H1 (cell line): ENCODE measurements at places on chromosomes 16 and 17. TPM values are rescaled to one million over a fixed set of nuclear protein-coding genes. Genes with fewer than 3 reads are reported as not detected.

PRR35 gene
- 0.50 and 0.61 TPM in 2 replicates for total RNA-seq

SPATA32 gene
- not detected in 2 replicates for total RNA-seq

FBF1 gene
- 13.1 and 13.8 TPM in 2 replicates for total RNA-seq

ESRP2 gene
- 45.8 and 50.3 TPM in 2 replicates for total RNA-seq

YWHAE gene
- 1,186 and 1,198 TPM in 2 replicates for total RNA-seq

RCVRN gene
- total RNA-seq, result not detected in 2 replicates

TNFRSF17 gene
- not detected in 2 replicates for total RNA-seq

SLFN12L gene
- total RNA-seq, result not detected in 2 replicates

ZFPM1 gene
- total RNA-seq, result 3.4 and 4.8 TPM in 2 replicates

DNA sequence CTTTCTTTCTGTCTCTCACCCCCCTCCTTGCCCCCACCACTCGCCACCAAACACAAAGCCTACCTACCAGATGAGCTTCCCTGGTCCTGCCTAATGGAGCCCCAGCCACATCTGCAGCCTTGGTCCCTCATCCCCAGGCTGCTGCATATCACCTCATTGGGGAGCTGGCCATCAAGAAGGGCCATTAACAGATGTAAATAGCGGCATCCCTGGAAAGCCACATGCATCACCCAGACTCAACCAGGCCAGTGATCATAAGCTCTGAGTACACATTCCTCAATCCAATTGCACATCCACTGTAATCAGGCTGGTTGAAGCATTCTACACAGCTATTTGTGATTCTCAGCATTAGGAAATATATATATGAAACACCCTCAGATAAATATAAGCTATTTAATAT, 211.7 kb upstream of the C17orf78 start:
- peaks cover 16% of the 10 kb centered on the region for H3K36me3 ChIP-seq
- no peaks in the 10 kb centered on the region for H3K27me3 ChIP-seq
- DNase-seq, result no peak
- H3K4me1 ChIP-seq, result peaks cover 3% of the 10 kb centered on the region; the same call in 1 of the 2 replicates
- H3K4me3 ChIP-seq, result no peak overlapping the region

DNA sequence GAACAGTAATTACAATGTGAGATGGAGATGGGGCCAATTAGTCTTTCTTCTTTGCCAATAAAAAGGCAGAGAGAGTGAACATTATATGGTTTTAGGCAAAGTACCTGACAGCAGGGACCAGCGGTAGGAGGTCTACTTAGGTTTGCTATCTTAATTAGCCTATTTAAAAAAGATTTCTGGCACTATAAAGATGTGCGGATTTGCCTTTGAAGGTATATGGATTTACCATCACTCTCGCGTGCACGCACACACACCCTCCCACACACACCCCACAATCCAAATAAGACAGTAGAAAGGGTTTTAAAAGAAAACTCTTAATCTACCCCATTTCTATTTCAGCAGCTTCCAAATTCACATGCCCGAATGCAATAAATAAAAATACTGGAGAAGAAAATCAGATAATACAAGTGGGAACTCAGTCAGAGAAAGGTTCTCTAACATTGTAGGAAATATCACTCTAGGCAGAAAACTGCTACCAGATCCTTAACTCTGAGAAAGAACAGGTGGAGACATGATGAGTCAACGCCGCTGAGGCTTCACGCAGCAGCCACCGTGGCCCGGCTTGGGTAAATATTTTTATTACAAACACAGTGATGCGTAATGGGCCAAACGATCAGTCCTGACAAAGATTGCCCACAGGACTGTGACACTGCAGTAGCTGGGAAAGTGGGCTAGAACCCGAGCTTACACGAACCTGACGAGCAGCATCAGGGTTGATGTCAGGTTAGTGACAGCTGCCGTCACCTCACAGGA, 66.6 kb upstream of the AXIN2 start:
- no peaks in the 10 kb centered on the region for H3K36me3 ChIP-seq
- DNase-seq, result no peak
- H3K27ac ChIP-seq, result no peak overlapping the region
- no peaks in the 10 kb centered on the region for H3K27me3 ChIP-seq
- H3K4me3 ChIP-seq, result no peak overlapping the region
- no peaks in the 10 kb centered on the region for H3K4me1 ChIP-seq

DNA sequence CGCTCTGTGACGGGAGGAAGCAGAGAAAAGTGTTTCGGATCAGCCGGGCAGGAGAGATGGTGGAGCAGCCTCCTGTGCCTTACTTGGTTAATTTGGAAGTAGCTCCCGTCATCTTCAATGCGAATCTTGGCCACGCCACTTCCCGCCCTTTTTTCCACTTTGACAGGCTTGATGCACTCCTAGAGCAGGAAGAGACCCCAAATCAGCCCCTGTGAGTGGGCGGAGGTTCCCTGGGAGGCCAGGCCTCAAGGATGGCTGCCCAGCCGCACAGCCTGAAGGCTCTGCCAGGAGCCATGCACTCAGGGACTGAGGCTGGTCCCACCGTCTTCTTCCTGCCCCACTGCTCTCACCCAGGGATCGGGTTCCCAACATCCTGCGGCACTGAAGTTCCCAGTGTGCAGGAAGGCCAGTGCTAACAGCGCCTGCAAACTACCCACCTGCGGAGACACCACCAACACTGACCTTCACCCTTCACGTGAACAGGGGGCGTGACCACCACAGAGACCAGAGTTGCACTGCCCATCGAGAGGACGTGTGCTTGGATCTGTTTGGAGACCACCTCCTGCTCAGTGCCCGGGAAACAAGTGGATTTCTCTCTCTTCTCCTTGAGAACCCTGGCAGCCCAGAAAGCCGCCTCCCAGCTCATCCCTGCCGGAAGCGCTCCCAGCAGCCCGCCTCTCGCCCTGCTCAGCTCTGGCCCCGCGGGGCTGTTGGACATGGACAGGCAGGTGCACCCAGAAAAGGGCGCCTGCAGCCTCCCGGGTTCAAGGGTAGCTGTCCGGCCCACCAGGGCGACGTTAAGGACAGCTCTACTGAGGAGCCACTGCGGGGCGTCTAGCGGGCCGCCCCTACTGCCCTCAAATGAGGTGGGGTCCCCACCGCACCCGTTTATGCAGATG, 988 bp downstream of the CIAO3 start:
- H3K4me1 ChIP-seq, result no peaks in the 10 kb centered on the region
- no peak for DNase-seq
- no peaks in the 10 kb centered on the region for H3K27me3 ChIP-seq
- H3K27ac ChIP-seq, result no peak overlapping the region
- no peaks in the 10 kb centered on the region; the same call in 1 of the 2 replicates for H3K36me3 ChIP-seq
- H3K4me3 ChIP-seq, result peak overlapping the region; percentile 82

GRCh38 chr16:84223456-84223855, 16.4 kb downstream of the KCNG4 start:
- peaks cover 8% of the 10 kb centered on the region for H3K4me1 ChIP-seq
- H3K4me3 ChIP-seq, result no peak overlapping the region
- no peaks in the 10 kb centered on the region for H3K36me3 ChIP-seq
- no peak for DNase-seq

DNA sequence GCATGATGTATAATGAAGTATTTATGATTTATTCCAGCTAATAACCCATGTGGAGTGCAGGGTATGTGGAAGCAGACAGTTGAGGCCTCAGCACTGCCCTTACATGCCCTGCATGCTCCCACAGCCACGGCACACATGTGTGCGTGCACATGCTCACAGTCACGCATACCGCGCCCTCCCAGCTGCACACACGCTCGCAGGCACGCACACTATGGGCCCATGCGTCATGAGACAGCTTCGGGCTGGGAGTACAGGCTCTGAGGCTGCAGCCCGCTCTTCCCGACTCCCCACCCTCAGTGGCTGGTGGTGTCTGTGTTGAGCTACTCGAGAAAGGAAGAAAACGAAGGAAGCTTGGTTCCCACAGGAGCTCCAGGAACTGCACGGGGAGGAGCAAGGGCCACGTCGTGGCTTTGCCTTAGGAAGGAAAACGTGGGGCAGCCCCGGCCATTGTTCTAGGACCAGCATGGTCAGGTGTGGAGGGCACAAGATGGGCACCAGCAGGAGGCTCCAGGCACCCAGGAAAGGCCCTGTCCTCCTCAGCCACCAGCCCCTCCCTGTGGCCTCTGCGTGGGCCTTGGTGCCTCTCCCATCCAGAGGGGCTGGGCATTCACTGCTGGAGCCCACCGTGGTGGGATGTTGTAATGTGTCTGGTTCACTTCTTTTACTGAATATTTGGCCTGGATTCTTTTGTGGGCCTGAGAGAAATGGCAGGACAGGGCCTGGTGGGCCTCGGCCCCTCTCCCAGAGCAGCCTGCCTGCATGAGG, 27.5 kb upstream of the CDH15 start:
- DNase-seq, result no peak
- no peak overlapping the region for H3K27ac ChIP-seq
- no peak overlapping the region for H3K4me3 ChIP-seq
- H3K27me3 ChIP-seq, result no peaks in the 10 kb centered on the region
- H3K4me1 ChIP-seq, result no peaks in the 10 kb centered on the region

DNA sequence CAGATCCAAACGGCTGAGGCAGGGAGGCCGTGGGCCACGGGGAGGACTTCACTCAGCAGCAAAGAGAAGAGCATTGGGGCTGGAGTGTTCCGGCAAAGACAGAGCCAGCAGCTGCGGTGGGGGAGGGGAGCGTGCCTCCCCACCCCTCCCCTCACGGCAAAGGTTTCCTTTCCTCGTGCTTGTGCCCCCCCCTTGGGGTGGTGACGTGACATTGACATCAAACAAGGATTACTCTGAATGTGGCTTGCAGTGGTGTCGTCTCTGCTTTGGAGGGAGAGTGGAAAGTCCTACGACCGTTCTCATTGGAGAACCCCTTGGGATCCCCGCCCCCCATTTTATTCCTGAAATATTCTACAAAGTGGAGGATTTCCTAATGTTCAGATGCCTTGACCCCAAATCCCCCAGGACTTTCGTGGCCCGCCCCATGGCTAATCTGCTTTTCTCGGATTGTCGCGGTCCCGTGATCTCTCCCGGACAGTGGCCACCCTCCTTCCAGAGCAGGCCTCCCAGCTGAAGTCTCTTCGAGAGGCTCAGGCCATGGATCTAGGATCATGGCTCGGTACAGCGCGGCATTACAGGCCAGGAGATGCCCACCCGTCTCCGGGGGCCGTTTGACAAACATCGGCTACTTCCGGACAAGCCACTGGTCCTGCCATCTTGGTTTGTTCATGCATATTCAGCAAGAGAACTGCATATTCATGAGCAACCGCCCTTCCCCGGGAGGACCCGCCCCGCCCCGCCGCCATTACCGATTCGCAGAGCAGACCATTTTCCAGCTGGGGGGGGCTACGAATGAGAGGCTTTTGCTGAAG, 705 bp upstream of the POLR2A start:
- no peaks in the 10 kb centered on the region for H3K27me3 ChIP-seq
- no peaks in the 10 kb centered on the region for H3K36me3 ChIP-seq
- H3K4me3 ChIP-seq, result peak overlapping the region; percentile 79

DNA sequence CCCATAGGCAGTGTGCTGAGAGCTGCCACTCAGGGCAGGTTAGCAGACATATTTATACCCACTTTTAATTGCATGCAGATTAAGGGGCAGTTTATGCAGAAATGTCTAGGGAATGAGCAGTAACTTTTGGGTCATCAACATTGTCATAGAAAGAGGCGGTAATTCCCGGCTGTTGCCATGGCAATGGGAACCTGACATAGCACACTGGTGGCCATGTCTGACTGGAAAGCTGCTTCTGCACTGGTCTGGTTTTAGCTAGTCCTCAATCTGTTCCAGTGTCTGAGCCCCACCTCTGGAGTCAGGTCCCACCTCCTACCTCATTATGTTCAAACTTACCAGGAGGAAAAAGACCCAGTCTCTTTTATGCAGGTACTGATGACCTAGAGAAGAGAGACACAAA, 31.5 kb upstream of the TNRC6C start:
- H3K27ac ChIP-seq, result no peak overlapping the region
- no peaks in the 10 kb centered on the region for H3K36me3 ChIP-seq
- no peak overlapping the region for H3K4me3 ChIP-seq
- DNase-seq, result no peak
- H3K27me3 ChIP-seq, result no peaks in the 10 kb centered on the region

GRCh38 chr17:66167189-66167815, 24.6 kb downstream of the CEP112 start:
- H3K4me1 ChIP-seq, result no peaks in the 10 kb centered on the region
- no peaks in the 10 kb centered on the region for H3K36me3 ChIP-seq
- no peak overlapping the region for H3K27ac ChIP-seq
- no peak for DNase-seq
- no peak overlapping the region for H3K4me3 ChIP-seq
- no peaks in the 10 kb centered on the region for H3K27me3 ChIP-seq

DNA sequence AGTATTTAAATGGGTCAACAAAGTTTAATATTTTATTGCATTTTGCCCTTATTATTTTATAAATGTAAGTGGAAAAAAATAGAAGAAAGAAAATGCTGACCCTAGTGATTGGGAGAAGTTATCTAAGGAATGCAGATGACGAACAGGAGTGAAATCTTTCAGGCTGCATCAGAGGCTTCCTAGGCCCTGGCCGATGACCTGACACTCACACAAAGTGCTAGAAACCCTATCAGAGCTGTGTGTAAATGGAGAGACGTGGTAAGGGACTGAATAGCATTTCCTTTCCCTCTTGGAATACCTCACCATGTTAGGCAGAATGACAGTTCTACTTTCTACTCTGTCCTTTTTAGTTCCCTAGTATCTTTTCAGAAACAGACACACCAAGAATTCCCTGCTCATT, 44.9 kb upstream of the CNEP1R1 start:
- H3K4me1 ChIP-seq, result no peaks in the 10 kb centered on the region
- no peak overlapping the region for H3K27ac ChIP-seq
- H3K27me3 ChIP-seq, result no peaks in the 10 kb centered on the region
- no peak for DNase-seq

DNA sequence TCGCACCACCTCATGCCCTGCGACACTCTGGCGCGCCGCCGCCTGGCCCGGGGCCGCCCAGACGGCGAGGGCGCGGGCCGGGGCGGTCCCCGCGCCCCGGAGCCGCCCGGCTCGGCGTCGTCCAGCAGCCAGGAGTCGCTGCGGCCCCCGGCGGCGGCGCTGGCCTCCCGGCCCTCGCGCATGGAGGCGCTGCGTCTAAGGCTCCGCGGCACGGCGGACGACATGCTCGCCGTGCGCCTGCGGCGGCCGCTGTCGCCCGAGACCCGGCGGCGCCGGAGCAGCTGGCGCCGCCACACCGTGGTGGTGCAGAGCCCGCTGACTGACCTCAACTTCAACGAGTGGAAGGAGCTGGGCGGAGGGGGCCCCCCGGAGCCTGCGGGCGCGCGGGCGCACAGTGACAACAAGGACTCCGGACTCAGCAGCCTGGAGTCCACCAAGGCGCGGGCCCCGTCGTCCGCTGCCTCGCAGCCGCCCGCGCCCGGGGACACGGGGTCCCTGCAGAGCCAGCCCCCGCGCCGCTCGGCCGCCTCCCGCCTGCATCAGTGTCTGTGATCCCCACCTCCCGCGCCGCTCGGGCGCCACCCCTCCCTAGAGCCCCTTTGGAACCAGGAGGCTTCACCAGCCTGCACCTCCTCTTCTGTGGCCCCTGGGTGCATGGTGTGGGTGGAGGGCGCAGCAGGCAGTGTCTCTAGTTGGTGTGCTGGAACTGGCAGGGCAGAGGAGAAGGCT, 82.3 kb downstream of the ARHGAP23 start:
- no peak overlapping the region for H3K27ac ChIP-seq
- peaks cover 5% of the 10 kb centered on the region; the same call in 1 of the 2 replicates for H3K36me3 ChIP-seq
- peaks cover 22% of the 10 kb centered on the region for H3K4me1 ChIP-seq
- peak overlapping the region; percentile 59 for H3K4me3 ChIP-seq
- peak; percentile 82 for DNase-seq

- DNase-seq, result no peak
- peak overlapping the region; percentile 100 for H3K4me3 ChIP-seq
- H3K36me3 ChIP-seq, result no peaks in the 10 kb centered on the region
- no peaks in the 10 kb centered on the region for H3K27me3 ChIP-seq
- H3K4me1 ChIP-seq, result no peaks in the 10 kb centered on the region; the same call in 1 of the 2 replicates
- peak overlapping the region; percentile 92 for H3K27ac ChIP-seq
Measured at GRCh38 chr17:44688675-44689476, 700 bp downstream of the CCDC43 start.

- H3K4me1 ChIP-seq, result no peaks in the 10 kb centered on the region
- H3K27ac ChIP-seq, result no peak overlapping the region
- peaks cover 5% of the 10 kb centered on the region for H3K27me3 ChIP-seq
- no peak for DNase-seq
Measured at GRCh38 chr16:2333231-2333630, 7.3 kb downstream of the ABCA3 start.
